ENCODE measurements at places on chromosomes 11 and 22.
A peak's percentile ranks its signal among the peaks of the same experiment; 100 is the strongest.

DNA sequence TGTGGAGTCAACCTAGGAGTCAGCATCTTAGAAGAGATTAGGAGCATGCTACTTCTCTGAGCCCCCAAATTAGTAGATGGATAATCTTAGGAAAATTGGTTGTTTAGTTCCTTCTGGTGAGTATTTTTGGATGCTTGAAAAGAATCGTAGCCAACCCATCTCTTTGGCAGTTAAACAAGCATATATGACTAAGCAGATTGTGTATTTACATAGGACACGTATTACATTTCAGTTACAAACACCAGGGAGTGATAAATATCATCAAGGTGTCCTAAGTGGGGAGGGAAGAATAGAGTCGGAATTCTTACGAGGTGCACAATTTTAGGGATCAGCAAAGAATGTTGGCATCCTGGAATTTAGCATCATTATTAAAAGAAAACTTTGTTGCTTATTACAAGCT lies 13.5 kb downstream of the PLET1 start:
- no peak for DNase-seq

GRCh38 chr11:112267188-112267591 lies 6.5 kb upstream of the PLET1 start:
- no peak for DNase-seq

DNA sequence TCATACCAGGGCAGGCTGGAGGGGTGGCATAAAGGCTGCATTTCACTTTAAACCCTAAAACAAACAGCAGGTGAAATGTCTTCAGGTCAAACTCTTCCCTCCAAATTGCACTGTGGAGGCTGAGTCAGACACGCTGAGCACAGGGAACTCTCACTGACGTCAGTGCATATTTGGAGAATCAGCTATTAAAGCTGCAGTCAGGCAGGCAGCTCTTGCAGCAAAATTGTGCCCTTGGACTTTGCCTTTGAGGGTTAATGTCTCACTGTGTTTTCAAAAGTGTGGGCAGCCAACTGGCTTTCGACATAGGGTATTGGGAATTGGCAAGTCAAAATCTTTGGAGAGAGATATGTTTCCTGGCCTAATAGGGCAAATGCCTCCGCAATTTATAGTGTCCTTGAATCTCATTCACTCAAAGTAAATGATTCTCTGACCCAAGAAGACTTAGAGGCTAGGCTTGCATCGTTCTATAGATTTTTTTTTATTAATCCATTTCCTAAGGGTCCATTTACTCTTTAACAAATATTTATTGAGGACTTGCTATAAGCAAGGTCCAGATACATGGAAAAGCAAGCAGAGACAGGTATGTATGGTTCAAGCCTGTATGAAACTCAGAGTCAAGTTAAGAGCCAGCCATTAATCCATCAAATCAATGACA lies 27.7 kb upstream of the SMCO4 start:
- DNase-seq, result peak; percentile 18

DNA sequence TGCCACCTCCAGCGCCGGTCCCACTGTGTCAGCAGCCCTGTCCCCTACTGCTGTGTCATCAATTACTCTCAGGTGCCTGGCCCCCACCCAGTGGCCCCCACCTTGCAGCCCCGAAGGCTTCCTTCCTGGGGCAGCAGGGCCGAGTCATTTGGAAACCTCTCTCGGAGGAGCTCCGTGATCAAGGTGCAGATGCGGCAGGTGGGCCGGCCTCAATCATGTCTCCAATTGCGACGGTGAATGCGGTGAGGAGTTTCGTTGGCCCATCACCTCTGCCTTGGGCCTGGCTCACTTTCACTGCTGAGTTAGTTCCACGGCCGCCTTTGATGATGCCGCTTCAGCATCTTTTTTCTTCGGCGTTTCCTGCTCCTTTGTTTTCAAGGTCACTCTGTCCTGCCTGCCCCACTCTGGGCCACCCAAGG lies 11.3 kb upstream of the CXCR5 start:
- DNase-seq, result no peak

GRCh38 chr11:134339756-134340155 lies 8.0 kb downstream of the GLB1L2 start:
- DNase-seq, result no peak

GRCh38 chr22:17486313-17486712 lies 77.0 kb upstream of the SLC25A18 start:
- DNase-seq, result no peak

- no peak for DNase-seq
Measured at GRCh38 chr11:67267188-67268080, 1.2 kb downstream of the GRK2 start.

- DNase-seq, result peak; percentile 27
Measured at GRCh38 chr22:28799606-28800307, 612 bp downstream of the XBP1 start.

DNA sequence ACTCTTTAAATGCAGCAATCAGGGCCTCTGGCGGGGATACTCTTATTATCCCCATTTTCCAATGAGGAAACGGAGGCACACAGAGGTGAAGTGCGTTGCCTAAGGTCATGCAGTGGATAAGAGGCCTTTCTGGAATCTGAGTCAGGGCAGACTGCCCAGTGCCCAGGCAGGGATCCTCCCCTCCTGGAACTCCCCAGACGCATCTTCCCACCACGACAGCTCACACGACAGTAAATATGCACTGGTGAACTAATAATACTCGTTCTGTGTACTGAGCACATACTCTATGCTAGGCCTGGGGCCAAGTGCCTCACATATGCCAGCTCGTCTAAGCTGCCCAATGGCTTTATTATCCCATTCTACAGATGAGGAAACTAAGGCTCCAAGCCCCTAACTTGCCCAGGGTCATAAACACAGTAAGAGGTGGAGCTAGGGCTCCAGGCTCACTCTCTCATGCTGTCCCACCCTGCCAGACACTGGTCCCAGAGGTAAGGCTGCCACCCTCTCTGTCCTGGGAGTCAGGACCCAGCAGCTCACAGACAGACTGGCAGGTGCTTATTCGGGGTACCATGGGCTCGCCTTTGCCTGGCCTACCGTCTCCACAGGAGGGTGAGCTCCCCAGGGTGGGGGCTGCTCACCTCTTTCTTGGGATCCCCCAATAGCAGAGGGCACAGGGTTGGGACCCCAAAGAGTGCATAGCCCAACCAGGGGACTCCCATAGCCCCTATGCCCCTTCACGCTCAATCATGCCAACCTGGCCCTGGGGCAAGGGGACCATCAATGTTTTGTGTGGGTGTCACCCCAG lies 2.3 kb downstream of the IL2RB start:
- DNase-seq, result no peak

DNA sequence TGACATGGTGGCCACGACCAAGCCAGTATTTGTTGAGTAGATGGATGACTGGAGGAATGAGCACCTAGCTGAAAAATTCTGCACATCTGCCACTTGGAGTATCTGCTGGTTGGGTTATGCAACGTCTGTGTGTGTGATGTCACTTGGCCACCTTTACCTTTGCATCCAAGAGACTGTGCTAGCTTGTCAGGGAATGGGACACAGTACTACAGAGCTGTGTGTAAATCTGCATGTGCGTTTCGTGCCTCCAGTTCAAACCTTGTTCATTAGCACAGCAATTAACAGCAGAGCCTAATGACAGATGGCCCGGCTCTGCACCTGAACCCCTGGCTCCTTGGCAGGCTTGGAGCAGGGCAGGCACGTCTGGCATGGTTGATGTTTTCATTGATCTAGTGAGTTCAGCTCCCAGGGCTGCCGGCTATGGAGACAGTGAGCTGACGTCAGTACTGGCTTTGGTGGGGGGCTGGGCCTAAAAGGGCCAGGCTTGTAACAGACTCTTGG lies 188.4 kb upstream of the NAV2 start:
- no peak for DNase-seq

- DNase-seq, result no peak
Measured at GRCh38 chr11:73940801-73941570, 9.8 kb upstream of the DNAJB13 start.

DNA sequence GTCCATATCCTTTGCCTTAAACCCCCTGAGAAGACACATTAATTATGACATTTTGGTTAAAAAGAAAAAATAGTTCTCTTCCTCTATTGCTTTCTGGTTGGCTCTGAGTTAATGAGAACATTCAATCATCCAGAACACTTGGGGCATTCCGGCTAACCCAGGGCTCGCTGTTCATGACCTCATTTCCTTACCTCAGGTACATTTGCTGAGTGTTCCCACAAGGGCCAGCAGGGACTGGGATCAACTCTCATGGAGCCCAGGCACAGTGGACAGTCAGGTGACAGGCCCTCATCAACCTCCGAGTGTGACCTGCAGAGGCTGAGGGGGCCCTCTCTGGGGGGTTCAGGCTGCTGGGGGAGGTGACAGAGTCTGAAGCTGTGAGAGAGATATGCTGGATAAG lies 98.9 kb downstream of the MYO18B start:
- no peak for DNase-seq

- DNase-seq, result no peak
Measured at GRCh38 chr11:82733444-82734119, at the start of gene FAM181B. Gene FAM181B, minus strand, starts transcription at chr11:82733864. Its CDS starts 135 bp downstream, at chr11:82733729.

DNA sequence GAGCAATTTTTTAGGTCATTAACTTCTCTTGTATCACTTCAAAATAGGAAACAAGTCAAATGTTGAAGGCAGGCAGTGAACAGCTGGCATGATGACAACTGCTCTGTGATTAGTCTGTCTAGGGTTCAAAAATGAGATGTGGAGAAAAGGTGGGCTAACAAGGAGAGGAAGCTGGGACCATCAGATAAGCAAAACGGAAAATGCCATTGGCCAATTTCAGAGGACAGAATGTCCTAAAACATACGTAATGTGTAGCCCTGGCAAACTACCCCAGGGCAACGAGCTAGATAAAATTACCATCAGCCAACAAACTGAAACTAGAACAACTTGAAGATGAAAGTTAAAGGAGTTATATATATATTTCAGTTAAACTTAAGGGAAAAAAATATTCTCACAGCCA lies 93.2 kb downstream of the RELT start:
- DNase-seq, result no peak

- DNase-seq, result no peak
Measured at GRCh38 chr11:15594607-15595006, 479.9 kb downstream of the INSC start.
